ENCODE measurements at places on chromosomes 3 and 15.
A peak's percentile ranks its signal among the peaks of the same experiment; 100 is the strongest.

DNA sequence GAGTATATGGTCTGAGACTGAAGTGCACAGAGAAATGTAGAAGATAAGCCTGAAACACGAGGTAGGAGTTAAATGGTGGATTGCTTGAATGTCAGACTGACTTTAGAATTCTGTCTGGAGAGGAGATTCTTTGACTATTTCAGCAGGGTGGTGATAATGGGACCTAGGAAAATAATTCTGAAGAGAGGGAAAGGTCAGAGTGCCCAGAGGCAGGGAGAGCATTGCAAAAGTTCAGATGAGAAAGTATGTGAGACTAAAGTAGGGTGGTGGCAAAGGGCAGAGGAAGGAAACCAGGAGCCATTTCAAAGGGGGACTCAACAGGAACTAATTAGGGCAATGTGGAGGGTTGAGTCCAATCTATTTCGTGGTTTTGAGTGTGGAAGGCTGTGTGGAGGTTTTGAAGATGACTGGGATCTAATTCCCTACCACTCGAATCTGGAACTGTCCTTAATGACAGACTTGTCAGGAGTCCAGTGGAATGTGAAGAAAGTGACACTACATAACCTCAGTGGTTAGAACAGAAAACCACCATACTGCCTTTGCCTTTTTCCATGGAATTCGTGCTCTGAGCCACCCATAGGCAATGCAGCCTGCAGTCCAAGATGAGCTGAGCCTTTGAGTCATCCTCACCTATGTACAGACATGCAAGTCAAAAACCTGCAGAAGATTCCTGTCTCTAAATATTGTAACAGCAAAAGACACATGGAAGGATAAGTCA is 16.1 kb downstream of the CPOX start:
- peak; percentile 54 for DNase-seq

DNA sequence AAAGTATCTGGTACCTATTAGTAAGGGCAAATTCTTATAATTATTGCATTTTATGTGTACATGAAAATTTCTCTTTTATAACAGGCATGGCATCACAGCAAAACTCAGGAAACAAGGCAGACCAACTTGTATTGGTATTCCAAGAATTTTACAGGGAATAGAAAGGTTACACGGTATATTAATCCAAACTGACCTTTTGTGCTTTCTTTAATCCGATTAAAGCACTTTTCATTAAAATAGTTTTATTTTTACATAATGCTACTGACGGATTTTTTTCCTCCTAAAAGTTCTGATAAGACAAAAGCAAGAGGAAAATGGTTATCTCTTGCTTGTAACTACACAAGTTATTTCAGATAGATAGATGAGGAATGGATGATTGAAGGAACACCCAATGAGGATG is 137.0 kb upstream of the SLCO3A1 start:
- DNase-seq = no peak

GRCh38 chr3:9687514-9687913 is 16.1 kb upstream of the CPNE9 start:
- no peak for DNase-seq

DNA sequence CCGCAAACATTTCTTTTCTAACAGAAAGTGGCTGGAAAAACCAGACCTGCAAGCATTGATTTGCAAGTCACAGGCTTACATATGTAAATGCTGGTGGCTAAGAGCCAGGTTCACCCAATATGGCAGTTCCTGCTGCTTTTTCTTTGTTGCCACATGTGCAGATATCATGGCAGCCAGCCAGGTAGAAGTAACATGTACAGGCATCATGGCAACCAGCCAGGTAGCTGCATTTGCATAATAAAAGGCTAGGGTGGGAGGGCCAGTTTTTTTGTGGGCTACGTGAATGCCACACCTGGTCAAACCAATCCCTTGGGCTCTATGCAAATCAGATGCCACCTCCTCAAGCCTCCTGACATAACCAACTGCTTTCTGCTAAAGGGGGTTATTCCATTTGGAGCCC is 2.8 kb upstream of the SMCO1 start:
- DNase-seq = peak; percentile 93

DNA sequence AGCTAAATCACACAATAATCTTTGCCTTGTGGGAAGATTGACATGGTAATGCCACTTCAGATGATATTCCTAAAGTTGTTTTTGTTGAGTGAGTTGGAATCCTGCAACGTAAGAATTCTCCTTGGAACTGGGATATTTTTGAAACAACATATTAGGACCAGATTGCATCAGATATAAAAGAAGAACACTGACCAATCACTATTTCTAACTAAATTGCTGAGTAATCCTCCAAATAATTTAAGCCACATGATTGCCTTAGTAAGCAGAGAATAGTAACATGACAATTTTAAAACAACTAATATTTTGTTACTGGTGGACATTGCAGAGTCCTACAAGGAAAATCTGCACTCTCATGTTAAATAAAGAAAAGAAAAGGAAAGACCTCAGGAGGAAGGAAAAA is 353.9 kb upstream of the LMCD1 start:
- no peak for DNase-seq

DNA sequence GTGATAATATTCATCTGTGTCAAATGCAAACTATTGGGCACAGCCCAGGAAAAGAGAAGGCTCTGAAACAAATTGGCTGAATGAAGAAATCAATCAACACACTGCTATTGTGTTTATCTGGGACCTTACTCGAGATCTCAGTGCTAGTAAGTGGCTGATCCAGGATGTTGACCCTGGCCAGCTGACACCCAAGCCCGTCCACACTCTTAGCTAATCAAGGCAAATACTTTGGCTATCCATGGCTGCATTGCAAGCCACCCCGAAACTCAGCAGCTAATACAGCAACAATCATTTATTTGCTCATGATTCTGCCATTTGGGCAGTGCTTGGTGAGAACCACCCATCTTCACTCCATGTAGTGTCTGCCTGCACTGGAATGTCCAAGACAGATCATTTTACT is 74.1 kb upstream of the UBE3A start:
- DNase-seq = no peak

- no peak for DNase-seq
Observed at GRCh38 chr3:21599890-21600289, 151.1 kb downstream of the ZNF385D start.

DNA sequence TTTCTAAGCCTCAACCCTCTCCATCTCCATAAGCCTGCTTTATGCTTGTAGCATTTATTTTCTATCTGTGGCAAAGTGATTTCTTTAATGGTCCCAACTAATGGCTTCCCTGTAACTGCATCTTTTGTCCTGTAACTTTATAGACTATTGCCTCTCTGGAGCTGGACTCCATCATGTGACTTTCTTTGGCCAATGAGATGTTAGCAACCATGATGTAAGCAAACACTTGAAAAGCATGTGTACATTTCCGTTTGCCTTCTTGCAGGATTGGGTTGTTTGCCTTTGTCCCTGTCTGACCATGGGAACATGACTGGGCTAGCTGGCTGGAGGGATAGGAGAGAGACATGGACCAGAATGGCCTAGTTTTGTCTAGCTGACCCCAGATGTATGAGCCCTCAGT is 106.0 kb upstream of the LRIG1 start:
- no peak for DNase-seq

DNA sequence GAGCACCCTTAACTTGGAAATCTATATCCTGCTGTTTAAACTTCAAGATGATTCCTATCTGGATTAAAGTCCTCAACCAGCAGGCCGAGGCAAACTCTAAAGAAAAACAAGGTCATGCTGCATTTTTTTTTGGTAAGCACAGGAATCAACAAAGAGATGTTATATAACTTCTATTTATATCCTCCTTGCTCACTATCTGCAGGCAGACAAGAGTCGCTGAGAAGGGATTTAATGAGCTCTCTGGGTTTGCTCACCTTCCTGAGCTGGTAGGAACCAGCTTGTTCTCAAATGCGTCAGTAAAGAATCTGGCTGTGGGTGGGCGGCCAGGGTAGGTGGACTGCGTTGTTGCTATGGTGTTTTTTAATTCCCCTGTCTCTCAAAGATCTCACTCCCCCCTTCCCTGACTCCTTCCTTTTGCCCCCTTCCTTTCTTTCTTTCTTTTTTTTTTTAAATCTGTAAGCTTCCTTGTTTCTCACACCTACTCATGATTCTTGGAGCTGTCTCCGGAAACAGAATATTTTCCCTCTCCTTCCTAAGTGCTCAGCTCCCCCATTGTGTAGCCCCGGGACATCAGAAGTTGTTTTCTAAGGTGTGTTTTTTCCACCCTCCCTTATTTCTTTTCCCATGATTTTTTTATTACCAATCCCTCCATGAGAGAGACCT is 228.8 kb upstream of the BHLHE40 start:
- DNase-seq = peak; percentile 68

GRCh38 chr15:99486371-99487336 is 79.1 kb upstream of the MEF2A start:
- peak; percentile 35 for DNase-seq

GRCh38 chr15:68487087-68487843 is 55.3 kb upstream of the ITGA11 start:
- peak; percentile 67 for DNase-seq

GRCh38 chr3:133506215-133506901 is 67.1 kb upstream of the CDV3 start:
- no peak for DNase-seq

GRCh38 chr3:15557511-15557946 is 36.0 kb upstream of the COLQ start:
- peak; percentile 92 for DNase-seq

GRCh38 chr3:7461202-7461825 is 600.4 kb downstream of the GRM7 start:
- no peak for DNase-seq

GRCh38 chr3:13110678-13111116 is 37.5 kb upstream of the IQSEC1 start:
- DNase-seq = peak; percentile 58

GRCh38 chr3:32459450-32459849 is 43.2 kb downstream of the CMTM6 start:
- no peak for DNase-seq

- peak; percentile 93 for DNase-seq
Observed at GRCh38 chr3:130820976-130821375, 72.9 kb upstream of the ATP2C1 start.

GRCh38 chr3:57617739-57618138 is 20.6 kb upstream of the ARF4 start:
- DNase-seq = no peak

DNA sequence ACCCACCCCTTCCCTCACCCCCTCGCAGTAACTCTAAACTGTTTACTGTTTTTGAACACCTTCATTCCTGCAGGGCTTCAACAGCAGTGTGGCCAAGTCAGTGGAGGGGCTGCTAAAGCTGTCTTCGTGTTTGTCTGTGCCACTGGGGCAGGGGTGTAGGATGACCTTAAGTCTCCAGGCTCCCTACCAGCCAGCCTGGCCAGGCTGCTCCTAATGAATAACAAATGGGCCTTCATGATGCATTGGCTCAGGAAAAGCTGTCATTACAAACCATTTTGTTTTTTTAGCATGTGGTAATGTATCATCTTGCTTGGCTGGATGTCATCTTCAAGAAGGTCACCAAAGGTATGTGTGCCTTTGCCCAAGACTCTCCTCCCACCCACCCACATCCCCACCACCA is 372.2 kb upstream of the WNT5A start:
- no peak for DNase-seq

DNA sequence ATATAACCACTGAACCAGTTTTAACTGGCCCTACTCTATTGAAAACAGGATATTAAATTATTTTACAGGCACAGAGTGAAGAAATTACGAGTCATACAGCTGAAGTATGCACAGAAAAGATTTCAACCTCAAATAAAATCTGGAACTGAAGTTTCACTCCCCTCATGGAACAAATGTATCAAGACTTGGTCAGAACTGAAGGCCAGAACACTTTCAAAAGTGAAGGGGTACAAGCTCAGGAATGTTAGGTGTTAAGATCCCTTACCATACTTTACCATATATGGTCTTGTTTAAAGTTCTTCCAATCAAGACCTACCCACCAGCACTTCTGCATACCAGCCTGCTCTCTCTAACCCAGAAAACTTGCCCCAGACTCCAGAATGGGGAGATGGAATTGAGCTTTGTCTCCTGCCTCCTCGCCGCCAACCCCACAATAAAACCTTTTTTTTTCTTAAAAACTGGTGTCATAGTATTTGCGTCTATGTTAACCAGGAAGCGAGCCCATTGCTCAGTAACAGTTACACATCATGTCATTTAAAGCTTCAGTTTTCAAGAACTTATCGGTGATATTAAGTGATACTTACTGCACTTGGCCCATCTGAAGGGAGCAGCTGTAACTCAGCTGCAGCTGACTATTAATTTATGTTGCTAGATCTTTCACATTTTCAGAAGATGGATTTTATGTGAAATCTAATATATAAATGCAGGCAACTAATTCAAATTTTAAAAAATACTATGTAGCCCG is 59.9 kb downstream of the OXSM start:
- DNase-seq = peak; percentile 9

- peak; percentile 61 for DNase-seq
Observed at GRCh38 chr3:194806991-194807630, 121.4 kb downstream of the FAM43A start.

- no peak for DNase-seq
Observed at GRCh38 chr3:71850654-71851053, 65.7 kb upstream of the PROK2 start.

- DNase-seq = no peak
Observed at GRCh38 chr3:100836661-100837060, 127.4 kb downstream of the TFG start.

- peak; percentile 31 for DNase-seq
Observed at GRCh38 chr3:142863930-142864920, 24.7 kb downstream of the PCOLCE2 start.

GRCh38 chr3:181987736-181988135 is 276.0 kb downstream of the SOX2 start:
- DNase-seq = no peak

DNA sequence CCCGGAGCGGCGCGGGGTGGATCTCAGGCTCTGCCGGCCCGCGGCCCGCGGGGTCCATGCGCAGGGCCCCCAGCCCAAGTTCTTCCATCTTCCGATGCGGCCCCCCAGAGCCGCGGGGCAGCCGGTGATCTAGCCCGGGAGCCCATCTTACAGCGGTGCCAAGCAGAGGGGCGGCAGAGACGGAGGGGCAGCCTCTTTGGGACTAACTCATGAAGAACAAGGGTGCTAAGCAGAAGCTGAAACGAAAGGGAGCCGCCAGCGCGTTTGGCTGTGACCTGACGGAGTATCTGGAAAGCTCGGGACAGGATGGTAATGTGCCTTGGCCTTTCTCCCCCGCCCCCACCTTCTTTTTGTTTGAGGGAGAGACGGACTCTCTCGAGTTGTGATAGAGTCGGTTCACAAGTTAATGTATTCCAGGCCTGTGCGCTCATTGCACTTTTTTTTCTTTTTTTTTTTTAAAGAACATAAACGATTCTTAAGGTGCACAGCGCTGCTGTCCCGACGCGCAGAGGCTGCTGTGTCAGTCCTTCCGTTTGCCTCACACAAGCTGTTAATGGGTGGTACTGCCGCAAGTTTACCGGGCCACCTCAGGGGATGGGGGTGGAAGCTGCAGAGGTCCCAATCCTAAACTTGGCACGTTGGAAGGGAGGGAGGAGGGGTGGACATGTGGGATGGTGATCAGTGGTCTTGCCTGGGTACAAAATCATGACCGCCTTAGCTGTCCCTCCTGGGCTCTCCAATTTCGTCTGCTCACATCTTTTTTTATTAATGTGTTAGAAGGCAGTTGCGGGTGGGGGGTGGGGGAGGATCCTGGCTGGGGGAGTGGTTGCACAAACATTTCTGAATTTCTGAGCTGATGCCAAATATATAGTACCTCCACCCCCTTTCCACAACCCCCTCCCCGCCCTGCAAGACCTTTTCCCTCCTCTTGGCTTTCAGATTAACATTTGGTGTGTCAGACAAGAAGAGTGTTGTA is 801 bp downstream of the ARHGAP31 start:
- DNase-seq = peak; percentile 28
